Putamen (tissue), 1 donor: ENCODE measurements at places on chromosomes 4 and X.

GRCh38 chr4:1208266-1208961, 36.0 kb upstream of the SPON2 start:
- peak; percentile 39 for DNase-seq

DNA sequence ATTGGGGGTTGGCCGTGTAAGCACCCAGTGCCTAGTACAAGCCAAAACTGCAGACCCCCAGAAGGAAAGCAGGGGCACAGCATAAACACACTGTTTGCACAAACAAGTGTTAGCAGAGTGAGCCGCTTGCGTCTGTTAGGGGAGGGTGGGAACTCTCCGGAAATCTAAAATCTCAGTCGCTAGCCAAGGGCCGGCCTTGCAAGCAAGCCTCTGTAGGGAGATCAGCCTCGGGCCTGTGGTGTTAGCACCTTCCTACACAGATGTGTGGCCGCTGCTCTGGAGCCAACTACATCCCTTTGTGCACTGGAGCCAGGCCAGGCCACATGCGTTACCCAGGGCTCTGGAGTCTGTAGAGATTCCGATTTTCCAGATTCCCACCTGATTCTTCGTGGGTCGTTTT, 67.1 kb downstream of the GPR143 start:
- no peak for DNase-seq

DNA sequence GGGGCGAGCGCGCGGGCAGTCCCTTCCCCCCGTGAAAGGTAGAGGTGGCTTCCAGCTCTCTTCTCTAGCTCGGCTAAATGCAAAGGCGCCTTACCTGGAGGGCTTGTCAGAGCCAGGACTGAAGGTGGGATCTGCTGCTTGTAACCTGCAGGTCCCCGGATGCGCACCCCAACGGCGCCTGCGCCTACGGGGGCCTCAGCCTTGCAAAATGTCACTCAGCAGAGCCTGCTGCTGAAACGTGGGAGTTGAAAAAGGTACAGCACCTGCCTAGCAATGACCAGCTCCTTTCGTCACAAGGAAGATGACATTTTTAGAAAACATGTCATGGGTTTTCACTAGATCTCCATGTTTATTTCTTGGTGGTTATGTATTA, 583 bp downstream of the ABHD18 start:
- peak; percentile 65 for DNase-seq

GRCh38 chrX:7746856-7747255, 96.1 kb upstream of the VCX start:
- no peak for DNase-seq

- no peak for DNase-seq
Measured at GRCh38 chr4:130034876-130035275, 938.9 kb downstream of the C4orf33 start.

- no peak for DNase-seq
Measured at GRCh38 chr4:7808181-7808580, 131.5 kb downstream of the AFAP1 start.

GRCh38 chr4:15294202-15294601, 133.6 kb upstream of the C1QTNF7 start:
- no peak for DNase-seq

DNA sequence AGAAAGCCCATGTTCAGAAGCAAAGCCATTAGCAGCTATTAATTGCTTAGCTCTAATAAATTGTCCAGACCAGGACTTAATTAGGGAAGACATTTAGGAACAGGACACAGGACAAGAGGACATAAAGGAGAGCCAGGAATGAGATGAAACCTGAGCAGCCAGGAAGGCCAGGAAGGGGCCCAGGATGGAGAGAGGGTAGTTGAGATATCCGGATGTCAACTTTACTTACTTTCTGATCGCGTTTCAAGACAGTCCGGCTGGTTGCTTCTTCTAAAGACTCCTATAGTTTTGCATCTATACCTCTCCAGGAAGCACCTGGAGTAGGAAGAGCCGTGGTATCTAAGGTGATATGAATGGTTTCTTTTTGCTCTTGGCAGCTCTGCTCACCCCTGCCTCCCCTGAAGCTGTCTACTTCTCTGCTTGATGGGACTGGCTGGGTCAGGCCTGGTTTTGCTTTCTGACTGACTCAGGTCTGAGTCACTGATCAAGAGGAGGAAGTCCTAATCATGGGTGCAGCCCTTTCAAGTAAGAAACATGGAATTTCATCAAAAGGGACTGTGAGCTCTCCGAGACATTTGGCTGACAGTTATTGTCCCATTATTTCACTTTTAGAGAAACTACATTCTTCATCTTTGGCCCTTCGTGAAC, 733.3 kb downstream of the RPA4 start:
- no peak for DNase-seq

DNA sequence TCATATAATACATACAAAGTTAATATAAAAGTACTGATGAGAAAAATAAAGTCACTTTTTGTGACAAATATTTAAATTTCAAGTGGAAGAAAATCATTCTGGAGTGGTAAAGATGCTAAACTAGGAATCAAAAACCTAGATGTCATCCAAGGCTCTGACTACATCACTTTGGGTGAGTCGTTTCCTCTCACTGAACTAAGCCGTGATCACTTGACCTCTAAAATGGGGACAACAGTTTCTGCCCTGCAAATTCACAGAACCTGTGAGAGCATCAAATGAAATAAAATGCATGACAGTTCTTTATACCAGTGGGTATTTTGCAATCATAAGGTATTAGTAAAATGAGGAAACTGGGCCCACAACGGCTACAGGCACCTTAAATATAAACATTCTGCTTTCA, 63.8 kb downstream of the PRDM5 start:
- DNase-seq = no peak

DNA sequence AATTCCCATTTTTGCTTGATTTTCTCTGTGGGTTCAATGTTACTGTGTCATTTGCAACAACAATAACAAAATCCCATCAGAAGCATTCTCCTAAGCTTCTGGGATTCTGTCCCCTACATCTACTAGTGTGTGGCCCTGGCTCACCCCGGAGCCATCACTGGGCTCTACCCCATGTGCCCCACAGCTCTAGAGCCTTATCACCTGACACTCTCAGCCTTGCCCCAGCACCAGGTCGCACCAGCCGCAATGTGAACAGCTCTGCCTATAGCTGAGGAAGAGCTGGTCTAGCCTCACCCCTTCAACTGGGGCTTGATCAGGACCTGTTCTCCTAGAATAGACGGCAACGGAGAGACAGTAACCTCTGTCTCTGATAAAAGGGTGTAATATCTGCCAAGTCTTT, 161.7 kb downstream of the SHROOM3 start:
- no peak for DNase-seq

GRCh38 chr4:70110917-70111316, 43.1 kb upstream of the PRR27 start:
- DNase-seq = no peak

- no peak for DNase-seq
Measured at GRCh38 chrX:35380808-35381700, 417.1 kb upstream of the MAGEB16 start.

GRCh38 chrX:22159071-22159470, 113.6 kb upstream of the CBLL2 start:
- no peak for DNase-seq

- no peak for DNase-seq
Measured at GRCh38 chrX:114500622-114501021, 83.3 kb upstream of the HTR2C start.

DNA sequence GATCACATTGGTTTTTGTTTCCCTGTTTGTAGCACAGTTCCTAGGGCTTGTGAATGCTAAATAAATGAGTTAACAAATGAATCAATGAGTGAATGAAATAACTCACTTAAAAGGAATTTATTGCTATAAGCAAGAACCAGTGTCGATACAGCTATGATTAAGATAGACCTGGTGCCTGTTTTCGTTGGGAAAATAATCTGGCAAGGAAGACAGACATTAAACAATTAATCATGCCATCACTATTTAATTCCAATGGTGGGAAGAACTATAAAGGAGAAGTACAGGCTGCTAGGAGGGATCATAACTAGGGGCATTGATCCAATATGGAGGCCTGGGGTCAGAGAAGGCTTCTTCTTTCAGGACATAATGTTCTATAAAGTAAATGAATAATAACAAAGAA, 4.5 kb upstream of the CBR4 start:
- no peak for DNase-seq

- DNase-seq = peak; percentile 73
Measured at GRCh38 chr4:153249199-153250041, 45.2 kb downstream of the TRIM2 start.

- DNase-seq = no peak
Measured at GRCh38 chr4:48332661-48333060, 8.7 kb upstream of the SLAIN2 start.

- no peak for DNase-seq
Measured at GRCh38 chr4:76626686-76627465, 191.8 kb downstream of the SHROOM3 start.

- DNase-seq = no peak
Measured at GRCh38 chr4:56640621-56641493, 40.2 kb downstream of the HOPX start.

DNA sequence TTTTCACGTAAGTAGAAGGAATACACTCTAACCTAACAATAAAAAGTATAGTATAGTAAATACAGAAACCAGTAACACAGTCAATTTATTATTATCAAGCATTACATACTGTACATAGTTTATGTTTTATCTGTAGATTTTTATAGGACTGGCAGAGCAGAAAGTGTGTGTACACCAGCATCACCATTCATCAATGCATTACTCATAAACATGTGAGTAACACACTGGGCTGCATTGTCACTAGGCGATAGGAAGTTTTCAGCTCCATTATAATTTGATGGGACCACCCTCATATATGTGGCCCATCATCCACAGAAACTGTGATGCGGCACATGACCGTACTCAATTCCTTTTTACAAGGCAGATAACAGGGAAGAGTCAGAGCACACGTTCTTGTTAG, 137.8 kb upstream of the RBPJ start:
- DNase-seq = no peak

- DNase-seq = no peak
Measured at GRCh38 chrX:87578978-87579377, 61.4 kb downstream of the KLHL4 start.

GRCh38 chr4:137694138-137694537, 161.8 kb upstream of the PCDH18 start:
- no peak for DNase-seq

DNA sequence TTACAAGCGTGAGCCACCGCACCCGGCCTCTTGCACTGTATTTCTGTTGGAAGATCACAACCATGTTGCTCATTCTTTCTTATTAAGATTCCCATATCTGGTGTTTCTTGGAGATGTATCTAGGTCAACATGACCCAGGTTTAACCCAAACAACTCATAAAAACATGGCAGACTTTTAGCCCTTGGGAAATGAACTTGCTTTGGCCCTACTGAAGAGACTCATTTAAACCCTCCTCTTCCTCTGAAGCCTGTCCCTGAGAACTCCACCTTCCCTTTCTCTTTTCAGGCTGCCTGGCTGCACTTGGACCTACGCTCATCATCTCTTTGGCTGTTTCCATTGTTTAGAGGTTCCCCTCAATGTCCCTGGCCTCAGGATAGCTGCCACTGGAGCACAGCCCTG, 22.8 kb upstream of the OPN1LW start:
- DNase-seq = no peak

DNA sequence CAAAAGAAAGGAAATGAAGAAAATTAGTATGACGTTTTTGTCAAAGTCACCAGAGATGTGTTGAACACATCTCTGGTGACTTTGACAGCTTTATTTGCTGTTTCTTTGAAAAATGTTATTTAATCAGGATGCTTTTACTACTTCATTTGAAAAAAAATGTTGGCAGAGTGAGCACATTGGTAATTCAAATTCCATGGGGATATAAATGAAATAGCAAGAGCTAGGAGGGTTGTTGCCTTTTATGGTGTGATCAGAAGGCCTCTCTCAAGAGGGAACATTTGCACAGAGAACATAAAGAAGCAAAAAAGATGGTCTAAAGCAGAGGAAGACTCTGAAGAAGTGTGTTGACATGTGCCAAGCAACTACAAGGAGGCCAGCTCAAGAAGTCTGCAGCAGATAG, 46.6 kb upstream of the CXCL8 start:
- DNase-seq = no peak

- DNase-seq = no peak
Measured at GRCh38 chrX:7190157-7190556, 42.2 kb upstream of the PUDP start.

GRCh38 chrX:122113376-122113775, 1066.0 kb downstream of the GLUD2 start:
- DNase-seq = no peak

GRCh38 chrX:141320801-141321200, 78.5 kb upstream of the SPANXC start:
- DNase-seq = no peak

- no peak for DNase-seq
Measured at GRCh38 chrX:79630033-79631009, 263.2 kb upstream of the ITM2A start.

- DNase-seq = no peak
Measured at GRCh38 chr4:137614491-137614890, 82.2 kb upstream of the PCDH18 start.

DNA sequence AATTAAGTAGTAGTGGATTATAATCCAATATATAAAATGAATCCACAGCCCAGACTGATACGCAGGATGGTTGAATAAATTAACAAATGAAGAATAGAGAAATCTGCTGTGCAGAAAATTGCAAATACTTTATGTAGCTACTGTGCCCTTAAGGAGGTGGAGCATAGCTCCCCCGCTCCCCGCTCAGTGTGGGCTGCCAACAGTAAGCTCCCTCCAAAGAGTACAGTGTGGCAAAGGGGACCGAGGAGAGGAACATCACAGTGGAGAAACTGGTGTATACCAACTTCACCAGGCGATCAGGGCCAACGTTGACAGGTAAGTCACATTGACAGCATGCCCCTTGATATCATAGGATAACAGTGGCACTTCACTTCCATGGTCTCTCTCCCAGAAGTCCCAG, 57.9 kb upstream of the CLDN34 start:
- DNase-seq = no peak

DNA sequence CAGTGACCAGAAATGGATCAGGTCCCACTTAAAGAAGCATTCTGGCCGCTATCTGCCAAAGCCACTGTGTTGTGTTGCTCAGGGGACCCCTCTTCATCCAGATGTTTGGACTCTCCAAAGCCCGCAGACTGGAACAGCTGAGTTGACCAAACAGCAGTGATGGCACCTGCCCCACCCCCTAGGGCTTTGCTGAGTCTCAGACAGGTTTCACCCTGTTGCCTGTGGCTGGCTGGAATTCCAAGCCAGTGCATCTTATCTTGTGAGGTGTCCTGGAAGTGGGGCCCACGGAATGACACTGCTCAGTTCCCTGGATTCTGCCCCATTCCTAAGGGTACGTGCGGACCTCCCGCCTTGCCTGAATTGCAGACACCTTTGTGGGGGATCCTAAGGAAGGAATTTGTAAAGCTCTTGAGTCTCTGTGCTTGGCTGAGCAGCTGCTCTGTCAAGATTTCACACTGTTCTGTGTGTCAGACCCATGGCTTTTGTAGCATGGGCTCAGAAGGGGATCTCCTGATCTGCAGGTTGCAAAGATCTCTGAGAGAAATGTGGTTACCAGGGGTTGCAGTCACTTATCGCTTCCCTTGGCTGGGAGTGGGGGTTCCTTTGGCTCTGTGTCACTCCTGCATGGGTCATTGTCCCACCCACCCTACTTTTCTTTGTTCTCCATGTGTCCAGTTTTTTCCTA, 1707.9 kb upstream of the PCDH10 start:
- DNase-seq = no peak

GRCh38 chr4:6658597-6659075, 18.2 kb downstream of the MRFAP1 start:
- DNase-seq = no peak
